Tibial nerve (tissue), 4 donors: ENCODE measurements at places on chromosomes 2 and 18. TPM values are rescaled to one million over a fixed set of nuclear protein-coding genes. Genes with fewer than 3 reads are reported as not detected.

DNA sequence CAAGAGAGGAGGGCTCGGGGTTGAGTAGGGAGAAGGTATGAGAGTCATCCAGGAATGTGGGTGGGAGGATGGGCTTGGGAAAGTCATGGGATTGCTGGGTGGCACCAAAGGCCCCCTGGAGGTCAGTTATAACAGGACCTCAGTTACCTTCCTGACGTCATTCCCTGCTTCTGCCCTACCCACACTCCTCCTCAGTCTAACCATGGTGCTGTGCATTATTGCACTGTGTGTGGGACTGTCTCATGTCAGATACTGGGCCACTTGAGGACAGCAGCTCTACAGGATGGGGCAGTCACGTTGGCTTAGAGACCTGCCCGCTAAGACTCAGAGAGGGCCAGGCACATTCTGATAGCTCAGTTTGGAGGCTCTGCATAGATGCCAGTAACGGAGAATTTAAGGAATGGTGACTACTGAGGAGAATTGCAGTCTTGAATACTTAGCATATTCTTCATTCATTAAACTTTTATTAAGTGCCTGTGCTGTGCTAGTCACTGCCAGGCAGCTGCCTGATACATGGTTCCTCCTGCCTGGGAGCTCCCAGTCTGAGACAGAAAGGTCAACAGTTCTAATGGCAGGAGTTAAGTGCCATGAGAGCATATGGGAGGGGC lies 90.5 kb downstream of the LAMA3 start:
- no peaks in the 10 kb centered on the region for H3K4me1 ChIP-seq
- H3K36me3 ChIP-seq = no peaks in the 10 kb centered on the region
- no peak overlapping the region for H3K27ac ChIP-seq
- H3K4me3 ChIP-seq = no peak overlapping the region

GRCh38 chr2:119407430-119408220 lies 24.0 kb upstream of the TMEM37 start:
- no peak overlapping the region for H3K4me3 ChIP-seq
- H3K27ac ChIP-seq = no peak overlapping the region
- H3K36me3 ChIP-seq = no peaks in the 10 kb centered on the region
- no peak for DNase-seq

- no peak overlapping the region for H3K27ac ChIP-seq
- no peaks in the 10 kb centered on the region for H3K36me3 ChIP-seq
- H3K4me3 ChIP-seq = no peak overlapping the region
- H3K27me3 ChIP-seq = no peaks in the 10 kb centered on the region
- peaks cover 15% of the 10 kb centered on the region for H3K4me1 ChIP-seq
These were observed 18.2 kb upstream of the DAW1 start for GRCh38 chr2:227853204-227853629.

DNA sequence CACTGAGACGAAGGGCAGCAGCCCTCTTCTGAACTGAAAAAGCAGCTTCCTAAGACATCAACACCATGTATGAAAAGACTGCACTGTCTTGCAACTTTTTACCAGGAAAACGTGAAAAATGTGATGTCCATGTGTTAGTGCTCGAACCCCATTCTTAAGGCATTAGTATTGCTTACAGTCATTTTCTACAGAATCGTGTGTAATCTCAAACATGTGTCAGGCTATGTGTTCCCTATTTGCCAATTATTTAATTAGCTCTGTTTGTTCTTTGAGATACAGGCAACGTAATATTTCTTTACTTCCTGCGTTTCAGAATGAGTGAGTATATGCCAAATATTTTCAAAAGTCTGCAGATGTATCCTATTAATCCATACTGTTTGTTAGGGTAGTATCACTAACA lies 307.7 kb upstream of the CCDC68 start:
- DNase-seq = no peak
- no peak overlapping the region for H3K27ac ChIP-seq
- peaks cover 23% of the 10 kb centered on the region for H3K36me3 ChIP-seq
- no peaks in the 10 kb centered on the region for H3K27me3 ChIP-seq

DNA sequence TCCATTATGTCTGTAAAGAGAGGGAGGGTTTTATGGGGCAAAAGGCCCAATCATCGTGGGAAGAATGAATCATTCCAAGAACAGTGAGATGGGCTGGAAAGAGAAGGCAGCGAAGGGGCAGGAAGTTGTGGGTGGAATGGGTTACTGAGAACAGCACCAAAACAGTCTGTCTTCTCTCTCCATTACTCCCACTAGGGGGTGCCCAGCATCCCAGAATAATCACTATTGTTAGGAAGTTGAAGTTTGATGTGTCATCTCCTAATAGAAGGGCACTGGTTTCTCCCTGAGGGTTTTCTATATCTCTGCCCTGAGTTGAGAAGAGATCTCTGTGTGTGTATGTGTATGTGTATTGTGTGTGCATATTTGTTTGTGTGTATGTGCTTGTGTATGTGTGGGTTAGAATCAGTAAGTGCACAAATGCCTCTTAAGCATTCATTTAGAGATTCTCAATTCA lies 76.6 kb upstream of the MAP4K3 start:
- no peak overlapping the region for H3K27ac ChIP-seq
- no peaks in the 10 kb centered on the region for H3K36me3 ChIP-seq
- H3K4me3 ChIP-seq = no peak overlapping the region
- H3K27me3 ChIP-seq = no peaks in the 10 kb centered on the region
- peaks cover 41% of the 10 kb centered on the region for H3K4me1 ChIP-seq

DNA sequence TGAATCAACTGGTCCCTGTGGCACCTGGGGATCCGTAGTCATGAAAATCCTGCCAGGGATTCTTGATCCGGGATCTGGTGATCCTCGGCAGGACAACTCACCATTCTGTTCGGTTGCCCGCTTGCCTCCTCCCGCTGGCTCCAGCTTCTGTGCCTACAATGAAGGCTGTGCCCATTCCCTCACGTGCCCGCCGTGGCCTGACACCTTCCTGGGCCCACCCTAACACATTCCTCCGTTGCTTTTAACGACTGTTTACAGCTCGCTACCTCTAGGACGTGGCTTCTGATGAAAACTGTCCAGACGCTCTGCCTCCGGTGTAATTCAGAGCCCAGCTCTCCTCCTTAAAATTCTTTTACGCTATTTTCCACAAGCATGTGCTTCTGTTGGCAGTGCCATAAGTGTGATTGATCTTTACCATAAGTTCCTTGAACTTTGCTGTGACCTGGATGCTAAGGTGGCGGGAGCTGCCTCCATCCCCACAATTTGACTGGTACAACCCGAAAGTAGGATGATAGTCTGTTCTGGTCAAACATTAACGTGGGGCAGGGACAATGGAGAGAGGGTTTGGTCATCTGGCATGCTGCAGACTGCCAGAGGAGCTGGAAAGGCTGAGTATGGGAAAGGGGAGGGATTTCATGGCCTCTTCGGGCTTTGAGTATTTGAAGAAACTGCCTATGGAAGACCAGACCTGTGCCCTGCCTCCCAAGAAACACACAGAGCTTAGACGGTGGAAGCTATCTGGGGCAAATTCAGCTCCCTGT lies 206.8 kb upstream of the TNP1 start:
- no peaks in the 10 kb centered on the region for H3K4me1 ChIP-seq
- no peak overlapping the region for H3K27ac ChIP-seq
- H3K27me3 ChIP-seq = no peaks in the 10 kb centered on the region
- H3K36me3 ChIP-seq = no peaks in the 10 kb centered on the region

GRCh38 chr18:7393080-7393479 lies 162.2 kb downstream of the LRRC30 start:
- H3K27ac ChIP-seq = no peak overlapping the region
- H3K27me3 ChIP-seq = no peaks in the 10 kb centered on the region
- no peaks in the 10 kb centered on the region for H3K4me1 ChIP-seq
- no peak for DNase-seq
- H3K4me3 ChIP-seq = no peak overlapping the region

- no peak overlapping the region for H3K4me3 ChIP-seq
- no peak overlapping the region for H3K27ac ChIP-seq
- no peaks in the 10 kb centered on the region for H3K36me3 ChIP-seq
- peaks cover 28% of the 10 kb centered on the region for H3K4me1 ChIP-seq
- no peak for DNase-seq
- no peaks in the 10 kb centered on the region for H3K27me3 ChIP-seq
These were observed 15.1 kb downstream of the SPTBN1 start for GRCh38 chr2:54471221-54471711.

GRCh38 chr18:58633874-58634273 lies 5.0 kb upstream of the ALPK2 start:
- no peak overlapping the region for H3K4me3 ChIP-seq
- no peak overlapping the region for H3K27ac ChIP-seq
- H3K36me3 ChIP-seq = no peaks in the 10 kb centered on the region

DNA sequence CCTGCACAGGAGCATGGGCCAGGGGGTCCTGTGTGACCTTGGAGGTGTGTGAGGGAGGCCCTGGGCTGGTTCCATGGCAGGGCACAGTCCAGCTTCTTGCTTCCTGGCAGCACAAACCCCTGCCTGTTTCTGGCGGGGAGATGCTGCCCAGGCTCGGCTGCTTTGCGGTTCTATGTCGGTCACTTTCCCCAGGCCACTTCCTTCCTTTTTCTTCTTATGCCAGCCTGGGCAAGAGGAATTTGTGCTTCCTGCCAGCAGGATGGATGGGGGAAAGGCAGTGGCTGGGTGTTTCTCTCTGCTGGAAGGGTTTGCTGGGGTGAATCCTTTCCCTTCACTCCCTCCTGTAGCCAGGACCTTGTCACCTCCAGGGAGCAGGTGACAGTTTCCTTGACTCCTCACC lies 24.3 kb downstream of the ASAP2 start:
- H3K27me3 ChIP-seq = no peaks in the 10 kb centered on the region
- no peak overlapping the region for H3K4me3 ChIP-seq
- H3K36me3 ChIP-seq = no peaks in the 10 kb centered on the region
- DNase-seq = no peak
- peaks cover 97% of the 10 kb centered on the region for H3K4me1 ChIP-seq

DNA sequence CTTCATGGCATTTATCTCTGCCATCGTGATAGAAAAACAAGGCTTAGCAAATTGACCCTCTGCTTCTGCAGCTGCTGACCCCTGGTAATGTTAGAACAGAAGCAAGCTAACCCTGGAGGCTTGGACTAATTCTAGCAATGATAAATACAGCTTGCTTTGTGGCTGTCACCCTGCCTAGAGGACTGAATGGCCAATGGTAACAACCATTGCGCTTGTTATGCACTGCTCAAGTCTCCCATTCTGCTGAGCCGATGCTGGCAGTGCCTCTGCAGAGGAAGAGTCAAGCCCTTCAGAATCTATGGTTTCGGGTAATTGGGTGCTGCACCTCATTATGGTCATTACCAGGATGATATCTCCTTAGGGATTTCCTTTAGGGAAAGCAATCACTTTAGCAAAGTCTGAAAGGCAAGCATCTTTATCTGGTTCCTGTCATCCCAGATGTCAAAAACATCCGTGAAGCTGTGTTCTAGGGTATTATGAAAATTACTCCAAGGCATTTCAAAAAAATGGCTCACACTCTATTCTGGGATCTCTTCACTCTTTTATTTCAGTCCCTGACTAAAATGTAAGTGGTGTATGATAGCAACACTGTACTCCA lies 186.8 kb upstream of the DLGAP1 start:
- no peaks in the 10 kb centered on the region for H3K36me3 ChIP-seq
- no peak for DNase-seq
- H3K27ac ChIP-seq = no peak overlapping the region

GRCh38 chr2:56455642-56456041 lies 271.9 kb downstream of the CCDC85A start:
- no peaks in the 10 kb centered on the region for H3K27me3 ChIP-seq
- H3K4me1 ChIP-seq = no peaks in the 10 kb centered on the region
- H3K27ac ChIP-seq = no peak overlapping the region

GRCh38 chr2:71989671-71990070 lies 158.0 kb downstream of the CYP26B1 start:
- H3K4me3 ChIP-seq = no peak overlapping the region
- H3K4me1 ChIP-seq = no peaks in the 10 kb centered on the region
- no peaks in the 10 kb centered on the region for H3K36me3 ChIP-seq
- DNase-seq = no peak
- H3K27ac ChIP-seq = no peak overlapping the region

GRCh38 chr2:3200420-3200939 lies 177.1 kb downstream of the EIPR1 start:
- H3K27me3 ChIP-seq = no peaks in the 10 kb centered on the region
- no peak overlapping the region for H3K27ac ChIP-seq
- DNase-seq = no peak
- no peak overlapping the region for H3K4me3 ChIP-seq

GRCh38 chr2:150824118-150824517 lies 336.7 kb upstream of the RND3 start:
- H3K36me3 ChIP-seq = no peaks in the 10 kb centered on the region
- H3K4me3 ChIP-seq = no peak overlapping the region
- no peaks in the 10 kb centered on the region for H3K27me3 ChIP-seq
- H3K4me1 ChIP-seq = no peaks in the 10 kb centered on the region
- no peak for DNase-seq

GRCh38 chr2:125041846-125042245 lies 1016.8 kb downstream of the CNTNAP5 start:
- no peaks in the 10 kb centered on the region for H3K36me3 ChIP-seq
- H3K27ac ChIP-seq = no peak overlapping the region
- H3K27me3 ChIP-seq = no peaks in the 10 kb centered on the region
- DNase-seq = no peak

GRCh38 chr2:95316466-95317122 lies 19.4 kb downstream of the KCNIP3 start:
- DNase-seq = no peak
- no peaks in the 10 kb centered on the region for H3K4me1 ChIP-seq
- no peak overlapping the region for H3K4me3 ChIP-seq
- no peak overlapping the region for H3K27ac ChIP-seq
- H3K27me3 ChIP-seq = no peaks in the 10 kb centered on the region
- no peaks in the 10 kb centered on the region for H3K36me3 ChIP-seq

- H3K27ac ChIP-seq = no peak overlapping the region
- H3K27me3 ChIP-seq = no peaks in the 10 kb centered on the region
- peaks cover 20% of the 10 kb centered on the region for H3K4me1 ChIP-seq
These were observed 5.8 kb upstream of the CNDP1 start for GRCh38 chr18:74528478-74528877.

DNA sequence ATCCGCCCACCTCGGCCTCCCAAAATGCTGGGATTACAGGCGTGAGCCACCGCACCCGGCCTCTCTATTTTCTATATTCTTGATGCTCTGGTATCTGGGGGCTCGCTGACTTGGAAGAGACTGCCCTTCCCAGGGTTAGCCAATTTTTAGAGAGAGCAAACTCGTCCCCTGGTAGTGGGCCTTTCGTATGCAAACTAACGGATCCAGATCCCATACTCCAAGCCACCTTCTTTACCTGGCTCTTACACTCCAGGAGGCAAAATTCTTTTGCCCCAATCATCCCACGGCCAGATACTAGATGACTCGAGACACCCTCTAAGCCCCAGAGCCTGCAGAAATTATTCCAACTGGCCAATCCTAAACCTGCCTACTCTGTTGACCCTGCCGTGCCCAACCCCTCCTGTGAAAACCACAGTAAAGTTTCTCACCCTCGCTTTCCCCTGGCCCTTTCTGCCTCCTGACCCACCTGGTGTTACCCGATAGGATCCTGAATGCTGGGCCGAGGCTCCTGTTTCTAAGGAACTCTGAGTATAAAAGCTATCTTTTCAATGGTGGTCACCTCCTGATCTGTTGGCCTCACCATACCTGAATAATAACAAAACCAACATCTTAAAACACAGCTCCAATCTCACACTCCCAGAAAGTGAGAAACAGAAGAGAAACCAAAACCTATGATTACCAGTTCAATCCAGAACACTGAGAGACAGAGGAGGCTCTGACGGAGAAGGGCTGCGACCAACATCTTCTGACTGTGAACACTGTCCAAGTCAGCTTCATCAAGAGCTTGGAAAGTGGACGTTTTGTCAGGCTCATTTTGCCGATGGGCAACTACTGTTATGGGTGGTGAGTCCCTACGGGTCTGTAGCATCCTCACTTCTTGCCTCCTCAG lies 57.6 kb upstream of the ZNF532 start:
- H3K4me1 ChIP-seq = no peaks in the 10 kb centered on the region
- no peaks in the 10 kb centered on the region for H3K36me3 ChIP-seq
- no peak for DNase-seq
- H3K4me3 ChIP-seq = no peak overlapping the region
- no peaks in the 10 kb centered on the region for H3K27me3 ChIP-seq
- no peak overlapping the region for H3K27ac ChIP-seq

CMPK2 gene
- total RNA-seq = 9.2 TPM

DNAH7 gene
- 4.2 TPM for total RNA-seq

IL36G gene
- not detected for total RNA-seq

FRZB gene
- total RNA-seq = 12.8 TPM

CCDC74B gene
- total RNA-seq = 20.1 TPM
